Thoracic aorta (tissue), 2 donors: ENCODE measurements at places on chromosomes 1 and 21.

- no peak for DNase-seq
Observed at GRCh38 chr1:66535061-66535460, 1.1 kb downstream of the SGIP1 start.

- DNase-seq = no peak
Observed at GRCh38 chr1:67672260-67672803, 12.7 kb upstream of the GADD45A start.

- no peak for DNase-seq
Observed at GRCh38 chr1:105636052-105636451, 1420.4 kb upstream of the PRMT6 start.

DNA sequence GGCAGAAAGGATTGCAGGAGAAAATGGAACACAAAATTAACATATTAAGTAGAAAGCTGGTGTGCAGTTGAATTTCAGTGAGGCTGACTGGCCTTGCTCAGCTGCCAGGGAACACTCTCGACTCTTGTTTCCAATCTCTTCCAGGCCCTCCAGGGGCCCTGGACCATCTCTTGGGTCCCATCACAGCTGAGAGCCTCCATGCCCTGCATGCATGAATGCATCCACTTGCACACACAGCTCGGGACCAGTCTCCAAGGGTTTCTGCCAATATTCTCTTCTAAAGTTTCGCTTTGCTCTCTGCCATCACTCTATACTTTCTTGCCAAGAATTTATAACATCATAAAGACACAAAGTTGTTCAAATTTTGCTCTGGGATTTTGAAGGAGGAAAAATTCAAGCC is 200.3 kb downstream of the DSCAM start:
- DNase-seq = no peak

DNA sequence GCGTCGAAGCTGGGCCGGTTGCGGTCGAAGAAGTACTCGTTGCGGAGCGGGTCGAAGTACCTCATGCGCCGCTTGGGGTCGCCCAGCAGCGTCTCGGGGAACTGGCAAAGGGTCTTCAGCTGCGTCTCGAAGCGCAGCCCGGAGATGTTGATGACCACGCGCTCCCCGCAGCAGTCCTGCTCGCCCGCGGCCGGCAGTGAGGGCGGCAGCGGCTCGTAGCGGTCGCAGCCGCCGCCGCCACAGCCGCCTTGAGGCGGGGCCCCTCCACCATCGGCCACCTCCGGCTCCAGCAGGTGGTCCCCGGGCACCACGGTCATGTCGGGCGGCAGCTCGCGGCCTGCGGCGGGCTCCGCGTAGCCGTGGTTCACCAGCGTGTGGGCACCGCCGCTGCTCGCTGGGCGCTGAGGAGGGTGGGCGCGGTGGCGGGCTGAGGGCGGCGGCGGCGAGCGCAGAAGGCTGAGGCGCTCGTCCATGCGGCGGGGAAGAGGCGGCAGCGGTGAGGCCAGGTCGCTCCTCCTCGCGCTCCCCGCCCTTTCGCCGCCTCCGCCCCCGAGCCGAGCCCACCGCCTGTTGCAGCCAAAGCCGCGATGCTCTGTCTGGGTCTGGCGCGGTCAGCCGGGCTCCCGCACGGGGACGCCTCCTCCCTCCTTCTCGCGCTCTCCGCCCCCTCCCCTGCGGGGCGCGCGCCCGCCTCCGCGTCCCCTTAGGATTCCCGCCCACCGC is at the start of gene KCNA3:
Gene KCNA3, minus strand, starts transcription at position 604 of the 723 bp plus-strand sequence. Its CDS starts 131 bp downstream, at position 473.
- no peak for DNase-seq

DNA sequence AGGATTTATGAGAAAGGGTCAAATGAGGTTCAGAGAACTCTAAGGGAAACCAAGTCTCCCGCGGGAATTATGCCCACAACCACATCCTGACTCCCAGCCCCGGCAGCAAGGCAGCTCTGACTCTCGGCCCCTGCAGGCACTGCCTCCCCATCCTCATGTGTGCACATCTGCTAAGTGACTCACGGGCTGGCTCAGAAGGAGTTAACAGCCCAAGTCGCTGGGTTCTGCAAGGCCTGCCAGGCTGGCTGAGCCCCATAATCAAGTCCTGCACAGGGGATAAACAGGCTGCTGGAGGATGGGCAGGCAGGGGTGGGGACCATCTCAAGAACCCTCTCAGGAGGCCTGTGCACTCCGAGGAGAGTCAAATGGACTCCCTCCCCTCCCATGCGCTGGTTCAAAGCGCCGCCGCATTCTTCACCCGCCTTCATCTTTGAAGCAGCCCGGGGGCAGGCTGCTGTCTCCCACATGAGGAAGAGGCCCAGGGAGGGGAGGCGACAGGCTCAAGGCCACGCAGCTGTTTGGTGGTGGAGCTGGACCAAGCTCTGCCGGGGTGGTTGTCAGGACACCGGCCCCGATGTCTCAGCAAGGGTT is 344.3 kb downstream of the MATN1 start:
- DNase-seq = no peak

GRCh38 chr1:194931166-194931565 is 1677.1 kb downstream of the KCNT2 start:
- no peak for DNase-seq

GRCh38 chr1:42350086-42350485 is 15.1 kb upstream of the FOXJ3 start:
- DNase-seq = no peak

- DNase-seq = no peak
Observed at GRCh38 chr1:161266202-161266601, 7.7 kb downstream of the PCP4L1 start.

DNA sequence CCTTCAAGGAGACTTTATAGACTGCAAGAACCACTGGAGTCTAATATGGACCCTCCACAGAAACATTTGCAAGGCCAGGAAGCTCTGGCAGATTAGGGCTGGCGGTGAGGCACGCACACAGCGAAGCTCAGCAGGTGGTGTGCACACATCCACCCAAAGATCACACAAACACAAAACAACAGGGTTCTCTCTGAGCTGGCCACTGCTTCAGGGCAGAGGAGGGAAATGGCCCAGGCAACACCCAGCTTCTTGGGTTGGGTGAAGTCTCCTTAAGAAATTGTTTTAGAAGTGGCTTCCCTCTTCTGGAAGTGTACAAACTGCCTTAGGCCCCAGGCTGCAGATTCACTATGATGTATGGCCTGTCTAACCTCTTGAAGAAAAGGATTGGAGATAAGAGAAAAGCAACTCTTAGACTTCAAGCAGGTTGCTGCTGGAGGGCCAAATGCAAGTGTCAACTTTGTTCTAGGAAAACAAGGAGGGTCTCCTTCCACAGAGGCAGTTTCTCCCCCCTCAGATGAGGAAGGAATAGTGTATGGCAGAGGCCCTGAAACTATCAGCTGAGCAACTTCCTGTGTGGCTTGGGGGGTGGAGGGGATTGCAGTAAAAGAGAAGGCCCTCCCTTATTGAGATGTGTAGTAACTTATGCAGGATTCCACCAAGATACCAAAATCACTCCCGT is 2.0 kb downstream of the RCSD1 start:
- no peak for DNase-seq

DNA sequence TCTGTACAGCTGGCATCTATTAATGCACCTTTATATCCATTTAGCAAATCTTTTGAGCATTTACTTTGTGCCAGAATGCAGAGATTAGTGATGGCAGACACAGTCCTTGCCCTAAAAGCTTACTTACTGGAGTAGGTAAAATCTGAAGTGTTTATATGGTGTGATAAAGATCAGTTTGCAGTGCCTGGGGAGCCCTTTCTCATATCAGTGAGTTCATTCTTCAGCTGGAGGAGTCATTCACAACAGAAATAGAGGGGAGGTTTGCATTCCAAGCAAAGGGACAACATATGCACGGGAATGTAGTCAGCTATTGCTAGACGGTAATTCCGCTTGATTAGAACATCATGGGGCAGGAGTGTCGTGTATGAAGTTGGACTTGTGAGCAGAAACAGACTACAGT is 8.4 kb downstream of the SLC35F3 start:
- no peak for DNase-seq

- DNase-seq = no peak
Observed at GRCh38 chr1:14810595-14811361, 212.3 kb downstream of the KAZN start.

DNA sequence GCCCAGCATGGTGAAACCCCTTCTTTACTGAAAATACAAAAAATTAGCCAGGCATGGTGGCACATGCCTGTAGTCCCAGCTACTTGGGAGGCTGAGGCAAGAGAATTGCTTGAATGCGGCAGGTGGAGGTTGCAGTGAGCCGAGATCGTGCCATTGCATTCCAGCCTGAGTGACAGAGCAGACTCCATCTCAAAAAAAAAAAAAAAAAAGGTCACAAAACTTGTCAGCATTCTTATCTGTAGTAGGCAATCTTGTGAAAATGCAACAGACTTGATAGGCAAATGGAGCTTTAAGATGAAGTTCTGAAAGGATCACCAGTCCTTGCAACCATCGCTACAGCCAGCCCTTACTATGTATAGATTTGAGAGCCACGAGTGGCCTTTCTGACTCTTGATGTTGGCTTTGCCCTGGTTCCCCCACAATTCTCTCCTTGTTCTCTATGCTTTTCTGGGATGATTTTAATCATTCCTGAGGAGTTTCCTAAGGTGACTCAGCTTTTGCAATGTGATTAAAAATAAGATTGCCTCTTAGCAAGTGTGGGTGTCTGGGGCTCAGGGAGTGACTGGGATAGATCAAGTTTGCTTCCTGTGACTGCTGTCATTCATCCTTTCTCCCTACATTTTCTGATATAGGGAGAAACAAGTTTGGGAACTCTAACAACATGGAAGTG is 7.1 kb upstream of the MAP1LC3C start:
- no peak for DNase-seq

DNA sequence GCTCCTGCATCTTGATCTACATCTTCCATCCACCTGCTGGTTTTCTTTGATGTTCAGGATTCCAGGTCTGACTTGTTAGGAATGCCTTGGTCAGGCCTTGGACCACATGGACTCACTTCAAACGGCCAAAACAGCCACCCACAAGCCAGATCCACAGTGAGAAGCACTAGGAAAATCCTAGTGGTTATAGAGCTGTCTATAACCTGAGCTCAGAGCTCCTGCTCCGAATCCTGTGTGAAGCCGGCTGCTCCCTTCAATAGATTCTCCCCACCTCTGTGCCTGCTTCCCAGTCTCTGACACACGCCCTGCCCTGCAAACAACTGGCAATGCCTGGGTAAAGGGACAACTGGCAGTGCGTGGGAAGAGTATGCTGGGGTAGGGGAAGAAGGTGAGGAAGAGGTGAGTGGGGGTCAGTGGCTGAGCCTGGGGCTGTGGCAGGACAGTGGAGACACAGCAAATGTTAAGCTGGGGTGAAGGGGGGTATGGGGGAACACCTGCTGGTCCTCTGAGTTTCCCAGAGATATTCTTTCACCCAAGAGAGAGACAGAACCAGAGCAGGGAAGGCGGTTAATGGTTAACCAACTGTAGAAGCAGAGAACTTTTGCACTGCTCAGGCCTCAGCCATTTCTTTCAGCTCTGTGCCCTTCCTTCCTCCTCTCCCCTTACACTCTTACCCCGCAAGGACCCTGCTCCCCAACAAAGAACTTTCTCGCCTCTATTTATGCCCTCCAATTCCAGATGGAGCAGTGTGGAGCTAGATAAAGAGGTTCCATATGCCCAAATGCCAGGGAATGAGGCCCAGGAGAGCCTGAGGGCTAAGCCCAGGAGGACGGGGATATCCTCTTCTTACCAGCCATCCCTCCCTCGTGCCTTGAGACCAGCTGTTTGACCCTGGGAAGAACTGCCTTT is 4.5 kb downstream of the PLXNA2 start:
- DNase-seq = no peak

GRCh38 chr1:165055581-165055980 is 300.9 kb downstream of the LMX1A start:
- DNase-seq = no peak
